ENCODE measurements at places on chromosomes 11 and 22.

DNA sequence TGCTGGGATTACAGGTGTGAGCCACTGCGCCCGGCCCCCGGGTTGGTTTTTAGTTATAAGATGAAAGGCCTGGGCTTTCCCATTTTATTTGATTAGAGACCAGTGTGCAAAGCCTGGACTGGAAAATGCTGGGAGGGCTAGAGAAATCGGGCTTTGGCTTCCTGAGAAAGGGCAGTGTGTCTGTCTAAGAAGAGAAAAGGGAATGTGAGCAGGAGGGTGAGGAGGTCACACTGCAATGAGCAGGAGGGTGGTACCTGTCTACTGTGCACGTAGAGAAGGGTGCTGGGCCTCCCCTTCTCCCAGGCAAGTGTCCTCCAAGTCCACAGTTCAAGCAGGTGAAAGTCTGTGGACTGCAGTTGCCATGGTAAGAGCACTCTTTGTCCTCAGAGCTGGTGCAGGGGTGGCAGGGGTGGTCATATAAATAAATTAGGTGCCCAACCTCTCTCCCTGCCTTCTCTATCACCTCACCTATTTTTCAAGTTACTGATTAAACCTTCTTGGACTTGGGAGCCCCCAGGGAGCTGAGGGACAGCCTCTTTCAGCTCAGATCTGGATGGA is 30.8 kb downstream of the SLC5A1 start:
- DNase-seq: no peak

- DNase-seq: no peak
Measured at GRCh38 chr22:48754611-48755058, 1073.0 kb downstream of the BRD1 start.

DNA sequence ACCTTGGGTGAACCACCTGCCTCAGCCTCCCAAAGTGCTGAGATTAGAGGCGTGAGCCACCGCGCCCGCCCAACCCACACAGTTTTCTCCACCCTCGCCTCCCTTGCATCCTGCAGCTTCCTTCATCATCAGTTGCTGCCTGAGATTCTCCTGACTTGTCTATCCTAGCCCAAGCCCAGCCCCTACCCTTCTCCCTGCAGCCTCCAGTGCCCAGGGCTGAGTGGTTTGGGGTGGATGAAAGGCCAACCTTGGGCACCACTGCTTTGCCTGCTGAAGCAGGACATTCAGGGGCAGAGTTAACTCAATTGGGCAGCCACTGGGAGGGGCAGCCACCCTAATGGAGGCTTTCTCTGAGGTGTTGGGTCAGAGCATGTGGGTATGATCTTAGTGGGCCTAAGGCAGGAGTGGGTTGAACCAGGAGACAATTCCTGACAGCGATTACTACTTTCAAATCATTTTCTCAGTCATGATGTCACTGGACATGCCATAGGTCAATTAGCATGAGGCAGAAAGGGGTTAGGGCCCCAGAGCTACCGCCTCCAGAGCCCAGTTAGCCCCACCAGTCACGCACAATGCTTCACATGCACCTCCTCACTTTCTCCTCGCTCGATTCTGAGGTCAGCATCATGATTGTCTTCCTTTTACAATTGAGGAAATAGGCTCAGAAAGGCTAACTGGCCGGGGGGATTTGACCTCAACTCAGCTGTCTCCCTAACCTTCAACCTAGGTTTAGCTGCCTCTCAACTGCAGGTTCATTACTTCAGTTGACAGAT is 1.0 kb upstream of the FKBP2 start:
- no peak for DNase-seq

DNA sequence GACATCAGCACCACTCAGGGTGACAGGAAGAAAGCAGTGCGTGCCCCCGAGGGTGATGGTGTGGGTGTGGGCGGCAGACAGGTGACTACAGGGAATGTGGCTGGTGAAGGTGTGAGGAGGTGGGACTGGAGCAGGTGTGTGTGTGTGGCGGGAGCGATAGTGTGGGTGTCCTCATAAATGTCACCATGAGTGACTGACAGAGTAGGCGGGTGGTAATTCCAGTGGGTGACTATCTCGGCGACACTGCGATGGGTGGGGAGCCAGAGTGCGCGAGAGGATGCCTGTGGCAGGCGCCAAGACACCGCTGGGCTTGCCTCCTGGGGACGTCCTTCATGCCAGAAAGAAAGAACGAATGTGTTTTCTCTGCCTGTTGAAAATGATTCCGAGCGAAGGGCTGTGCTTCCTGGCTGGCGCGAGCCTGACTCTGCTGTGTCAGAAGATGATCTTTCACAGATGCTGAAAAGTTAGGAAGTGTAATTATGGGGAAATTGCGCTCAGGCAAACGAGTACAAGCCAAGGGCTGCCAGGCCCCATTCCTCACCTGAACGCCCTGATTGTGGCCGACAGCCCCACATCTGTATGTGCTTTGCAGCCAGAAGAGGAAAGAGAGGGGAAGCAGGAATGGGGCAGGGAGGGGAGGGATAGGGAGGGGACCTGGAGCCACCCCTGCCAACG is 98.8 kb upstream of the CD82 start:
- DNase-seq: no peak

DNA sequence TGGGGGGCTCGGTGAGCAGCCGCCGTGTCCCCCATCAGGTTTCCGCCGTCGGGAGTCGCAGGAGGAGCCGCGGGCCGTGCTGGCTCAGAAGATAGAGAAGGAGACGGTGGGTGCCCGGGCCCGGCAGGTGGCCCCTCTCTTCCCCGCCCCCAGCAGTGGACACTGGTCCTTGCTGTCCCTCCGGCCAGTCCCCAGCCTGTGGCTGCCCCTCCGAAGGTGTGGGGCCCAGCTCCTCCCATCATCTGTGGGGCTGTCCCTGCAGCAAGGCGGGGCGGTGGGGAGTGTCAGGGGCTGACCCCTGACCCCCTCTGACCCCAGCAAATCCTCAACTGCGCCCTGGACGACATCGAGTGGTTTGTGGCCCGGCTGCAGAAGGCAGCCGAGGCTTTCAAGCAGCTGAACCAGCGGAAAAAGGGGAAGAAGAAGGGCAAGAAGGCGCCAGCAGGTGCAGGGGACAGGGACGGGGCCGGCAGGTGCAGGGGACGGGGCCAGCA is 15.3 kb downstream of the EPS8L2 start:
- DNase-seq: no peak

- no peak for DNase-seq
Measured at GRCh38 chr11:7844986-7845385, 48.2 kb upstream of the OR5P2 start.

- DNase-seq: no peak
Measured at GRCh38 chr11:10232756-10233155, 61.3 kb downstream of the SBF2 start.

DNA sequence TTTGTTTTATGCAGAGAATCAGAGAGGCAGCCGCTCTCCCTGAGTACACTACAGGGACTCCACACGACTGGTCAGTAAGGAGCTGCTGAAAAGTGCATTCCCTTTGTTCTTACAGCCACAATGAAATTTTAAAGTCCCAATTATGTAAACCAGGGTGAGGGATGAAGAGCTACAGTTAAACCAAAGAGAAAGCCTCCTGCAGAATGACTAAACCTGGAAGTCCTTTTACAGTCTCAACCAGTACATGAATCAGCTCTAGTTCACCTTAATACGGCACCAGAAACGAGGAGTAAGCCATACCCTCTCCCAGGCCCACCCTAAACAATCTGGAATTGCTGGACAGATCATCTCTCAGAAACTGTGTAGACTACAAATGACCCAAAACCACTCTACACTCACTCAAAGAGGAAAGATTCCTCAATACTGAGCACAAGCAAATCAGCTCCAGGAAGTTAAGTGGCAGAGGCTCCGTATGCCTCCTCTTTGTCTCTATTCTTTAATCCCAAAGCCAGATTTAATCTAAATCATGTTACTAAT is 113.1 kb downstream of the RBFOX2 start:
- DNase-seq: no peak

DNA sequence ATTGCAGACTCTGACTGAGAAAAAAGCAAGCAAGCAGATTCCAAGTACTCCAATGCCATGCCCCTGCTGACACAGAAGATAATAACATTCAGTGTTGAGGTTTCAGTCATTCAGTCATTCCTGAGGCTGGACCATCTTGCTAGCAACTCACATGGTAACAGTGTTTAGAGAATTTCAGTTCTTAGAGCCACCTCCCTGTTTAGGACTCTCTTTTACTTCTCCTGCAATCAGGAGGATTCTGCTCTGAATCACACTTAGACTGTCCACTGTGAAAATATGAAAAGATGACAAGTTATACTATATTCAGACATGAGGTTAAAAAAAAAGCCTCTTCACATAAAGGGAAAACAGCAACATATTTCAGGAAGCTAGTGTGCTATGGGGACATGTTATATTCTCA is 183.9 kb upstream of the CTSC start:
- no peak for DNase-seq

DNA sequence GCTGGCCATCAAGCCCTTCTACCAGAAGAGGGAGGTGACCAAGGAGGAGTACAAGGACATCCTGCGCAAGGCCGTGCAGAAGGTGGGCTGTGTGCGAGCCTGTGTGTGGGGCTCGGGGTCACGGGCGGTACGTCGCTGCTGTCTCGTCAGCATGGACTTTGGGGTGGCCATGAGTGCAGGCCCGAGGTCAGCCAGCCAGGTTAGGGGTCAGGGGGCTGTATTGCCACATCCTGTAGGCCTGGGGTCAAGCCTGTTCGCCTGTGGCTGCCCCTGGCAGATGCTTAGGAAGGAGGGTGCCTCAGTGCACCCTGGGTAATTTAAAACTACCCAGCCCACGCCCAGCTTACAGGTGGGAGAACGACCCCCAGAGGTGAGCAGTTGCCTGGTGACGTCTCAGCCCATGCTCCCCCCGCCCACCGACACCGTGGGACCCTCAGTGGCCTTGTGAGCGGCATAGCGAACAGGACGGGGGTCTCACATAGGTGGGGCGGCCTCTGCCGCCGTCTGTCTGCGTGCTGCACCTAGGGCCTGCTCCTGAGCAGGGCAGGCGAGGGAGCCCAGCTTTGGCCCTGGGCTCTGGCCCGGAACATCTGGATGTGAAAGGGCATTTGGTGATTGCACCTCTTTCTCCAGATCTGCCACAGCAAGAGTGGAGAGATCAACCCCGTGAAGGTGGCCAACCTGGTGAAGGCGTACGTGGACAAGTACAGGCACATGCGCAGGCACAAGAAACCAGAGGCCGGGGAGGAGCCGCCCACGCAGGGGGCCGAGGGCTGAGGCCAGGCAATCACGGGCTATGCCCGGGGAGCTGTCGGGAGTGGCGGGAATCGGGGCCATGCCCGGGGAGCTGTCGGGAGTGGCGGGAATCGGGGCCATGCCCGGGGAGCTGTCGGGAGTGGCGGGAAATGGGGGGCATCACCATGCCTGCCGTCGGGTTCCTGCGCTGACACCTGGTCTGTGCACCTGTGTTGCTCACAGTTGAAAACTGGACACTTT is 4.5 kb downstream of the IRF7 start:
- DNase-seq: no peak

DNA sequence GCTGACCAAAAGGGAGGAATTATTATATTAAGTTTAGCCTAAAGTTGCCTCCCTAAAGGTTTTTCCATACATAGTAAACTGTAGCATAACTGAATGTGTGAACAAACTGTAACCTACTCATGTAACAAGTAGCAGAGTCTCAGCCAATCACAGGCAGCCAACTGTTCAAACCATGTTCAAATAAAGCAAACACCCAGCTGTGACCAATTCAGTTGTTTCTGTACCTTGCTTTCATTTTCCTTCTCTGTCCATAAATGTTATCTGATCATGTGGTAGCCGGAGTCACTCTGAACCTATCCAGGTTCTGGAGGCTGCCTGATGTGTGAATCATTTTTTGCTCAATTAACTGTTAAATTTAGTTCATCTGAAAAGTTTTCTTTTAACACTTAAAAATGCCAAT is 373.5 kb downstream of the GUCY1A2 start:
- DNase-seq: no peak

DNA sequence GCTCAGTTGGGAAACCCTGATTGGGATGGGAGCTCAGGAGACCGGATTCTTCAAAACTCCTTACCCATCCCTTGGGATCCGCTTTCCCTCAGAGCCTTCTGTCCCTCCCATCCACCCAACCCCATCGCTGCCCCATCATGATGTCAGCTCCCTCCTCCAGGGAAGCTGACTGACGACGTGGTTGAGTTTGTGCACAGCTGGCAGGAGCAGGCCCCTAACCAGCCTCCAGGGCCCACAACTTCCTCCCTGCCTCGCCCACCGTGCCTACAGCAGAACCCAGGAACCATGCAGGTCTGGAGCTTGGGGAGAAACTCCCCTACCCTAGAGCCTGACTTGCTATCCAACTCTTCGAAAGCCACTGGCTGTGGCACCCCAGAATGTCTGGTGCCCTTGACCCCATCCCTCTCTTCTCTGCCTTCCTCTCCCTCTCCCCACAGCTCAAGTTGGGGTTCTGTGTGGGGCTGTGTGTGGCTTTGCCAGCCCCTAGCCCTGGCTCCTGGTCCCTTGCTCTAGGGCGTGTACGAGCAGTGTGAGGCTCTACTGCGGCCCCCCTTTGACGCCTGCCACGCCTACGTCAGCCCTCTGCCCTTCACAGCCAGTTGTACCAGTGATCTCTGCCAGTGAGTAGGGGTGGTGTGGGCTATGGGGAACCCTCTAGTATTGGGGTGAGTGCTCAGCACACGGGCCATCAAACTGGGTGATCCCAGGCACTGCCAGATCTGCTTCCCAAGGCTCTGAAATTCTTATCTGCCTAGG is 11.1 kb downstream of the OTOG start:
- no peak for DNase-seq

DNA sequence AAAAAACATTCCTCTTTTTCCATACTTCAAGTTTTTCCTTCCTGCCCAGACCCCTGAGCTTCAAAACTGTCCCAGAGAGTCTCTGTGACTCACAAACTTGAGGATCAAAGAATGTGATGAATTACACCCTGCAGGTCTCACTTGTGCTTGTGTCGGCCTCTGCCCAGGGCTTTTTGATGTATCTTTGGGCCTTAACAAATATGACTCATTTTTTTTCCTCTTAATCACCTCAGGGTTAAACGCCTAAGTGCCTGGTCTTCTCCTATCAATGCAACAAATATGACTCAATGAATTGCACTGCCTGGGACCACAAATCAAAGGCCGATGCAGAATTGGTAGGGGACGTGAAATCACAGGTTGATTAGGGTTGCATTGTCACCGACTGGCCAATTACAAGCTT is 267.7 kb downstream of the LARGE1 start:
- DNase-seq: no peak

DNA sequence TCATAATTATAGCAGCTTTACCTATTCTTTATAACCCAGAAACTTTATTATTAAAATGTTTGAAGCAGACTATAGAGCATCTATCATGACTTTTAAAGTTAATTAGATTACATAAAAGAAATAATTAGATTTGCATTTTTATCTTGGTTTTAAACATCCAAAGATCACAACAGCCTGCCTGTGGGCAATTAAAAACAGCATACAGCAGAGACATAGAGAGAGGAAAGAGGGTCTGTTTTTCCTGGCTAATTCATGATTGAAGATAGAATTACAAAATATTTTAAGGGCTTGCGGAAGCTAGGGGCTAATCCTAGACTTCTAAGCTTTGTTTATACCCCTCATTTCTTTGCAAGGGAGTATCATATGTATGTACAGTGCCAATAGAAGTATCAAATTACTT is 178.1 kb downstream of the SOX6 start:
- DNase-seq: no peak

DNA sequence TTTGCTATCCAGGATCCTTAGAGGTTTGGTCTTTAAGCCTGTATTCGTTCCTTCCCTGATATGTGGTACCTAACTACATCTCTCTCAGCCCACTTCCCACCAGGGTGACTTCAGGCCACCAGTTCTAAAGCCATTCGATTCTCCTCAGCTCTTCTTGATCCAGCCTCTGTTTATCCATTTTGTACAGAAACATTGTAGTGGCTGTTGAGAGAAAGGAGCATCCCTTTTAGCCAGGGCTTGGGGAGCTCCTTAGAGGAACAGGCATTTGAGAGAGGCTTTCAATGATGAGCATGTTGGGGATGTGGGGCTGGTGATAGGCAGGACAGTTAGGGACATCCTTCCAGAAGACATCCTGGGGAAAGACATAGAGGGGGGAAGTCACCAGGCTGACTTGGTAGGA is 17.9 kb downstream of the UBE2L3 start:
- DNase-seq: no peak

Data from activated T-cell treated with anti-CD3 and anti-CD28 coated beads, Interleukin-2, amount 50 U/mL, for 1 hour (primary cell).